Effector memory CD8-positive, alpha-beta T cell (primary cell): ENCODE measurements at places on chromosomes 7 and 10.

GRCh38 chr7:88477976-88478375, 171.3 kb upstream of the STEAP4 start:
- DNase-seq, result no peak

- DNase-seq, result no peak
Measured at GRCh38 chr7:25795824-25796235, 356.2 kb upstream of the NFE2L3 start.

DNA sequence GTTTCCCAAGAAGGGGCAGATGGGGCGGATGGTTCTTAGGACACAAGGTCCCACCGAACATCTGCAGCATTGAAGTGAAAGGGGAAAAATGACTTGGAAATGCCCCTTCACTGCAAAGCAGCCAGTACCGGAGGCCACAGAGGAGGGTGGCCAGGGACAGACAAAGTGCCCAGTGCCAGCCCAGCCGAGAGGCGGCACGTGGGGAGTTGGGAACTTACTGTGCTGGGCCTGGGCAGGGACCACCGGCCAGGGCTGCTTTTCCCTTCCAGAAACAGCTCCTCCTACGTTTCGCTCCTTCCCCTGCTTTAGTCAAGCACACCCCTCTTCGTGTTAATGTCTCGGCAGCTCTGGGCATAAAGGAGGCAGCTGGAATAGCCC, 129.2 kb downstream of the TNS3 start:
- DNase-seq, result no peak

GRCh38 chr10:653991-654646, 35.3 kb downstream of the DIP2C start:
- DNase-seq, result no peak

DNA sequence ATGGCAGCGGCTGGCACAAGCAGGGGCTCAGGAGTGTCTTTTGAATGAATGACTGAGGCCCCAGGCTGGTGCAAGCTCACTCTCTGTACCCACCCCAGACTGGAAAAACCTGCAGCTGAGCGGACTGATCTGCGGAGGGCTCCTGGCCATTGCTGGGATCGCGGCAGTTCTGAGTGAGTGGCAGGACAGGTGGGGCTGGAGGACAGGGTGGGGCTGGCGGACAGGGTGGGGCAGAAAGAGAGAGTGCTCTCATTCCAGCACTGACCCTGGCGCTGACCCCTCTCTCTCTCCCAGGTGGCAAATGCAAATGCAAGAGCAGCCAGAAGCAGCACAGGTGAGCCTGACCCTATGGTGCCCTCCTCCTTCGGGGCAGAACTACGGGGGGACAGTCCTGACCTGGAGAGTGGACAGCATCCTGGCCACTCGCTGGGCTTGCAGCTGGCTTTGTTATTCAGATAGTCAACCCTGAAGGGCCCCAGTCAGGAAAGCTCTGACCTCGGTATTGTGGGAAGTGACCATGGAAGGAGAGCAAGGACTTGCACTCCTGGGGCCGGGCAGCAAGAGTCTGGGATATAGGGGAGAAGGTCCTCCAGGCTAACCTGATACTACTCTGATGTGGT, 4.1 kb downstream of the FXYD4 start:
- DNase-seq, result no peak

DNA sequence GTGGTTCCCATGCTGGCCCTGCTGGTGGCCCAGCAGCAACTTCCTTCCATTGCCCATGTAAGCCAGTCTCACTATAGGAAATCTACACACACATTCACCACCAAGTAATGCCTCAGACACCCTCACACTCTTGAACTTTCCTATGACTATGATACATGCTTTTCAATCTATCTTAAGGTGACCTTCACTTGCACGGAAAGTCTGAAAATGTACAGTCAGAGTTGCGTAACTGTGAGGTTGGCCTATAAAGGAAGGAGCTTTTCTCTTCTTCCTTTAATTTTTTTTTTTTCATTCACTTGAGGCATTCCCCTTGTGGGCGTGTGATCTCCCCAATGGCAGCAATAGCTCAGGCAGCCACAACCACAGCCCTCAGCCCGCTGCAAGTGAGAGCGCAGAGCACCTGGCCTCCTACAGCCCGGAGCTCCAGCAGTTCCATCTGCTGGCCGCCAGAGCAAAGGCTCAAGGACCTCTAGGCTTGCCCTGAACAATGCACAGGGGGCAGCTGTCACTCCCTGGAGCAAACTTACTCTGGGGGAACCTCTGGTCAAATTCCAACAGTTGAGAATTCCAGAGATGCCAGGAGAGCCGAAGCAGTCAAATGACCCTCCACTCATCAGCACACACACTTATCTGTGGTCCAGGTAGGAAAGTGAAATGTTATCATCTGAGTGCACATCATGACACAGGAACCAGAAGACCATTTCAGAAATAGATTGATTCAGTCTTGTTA, 123.1 kb upstream of the ADO start:
- DNase-seq, result peak; percentile 64

DNA sequence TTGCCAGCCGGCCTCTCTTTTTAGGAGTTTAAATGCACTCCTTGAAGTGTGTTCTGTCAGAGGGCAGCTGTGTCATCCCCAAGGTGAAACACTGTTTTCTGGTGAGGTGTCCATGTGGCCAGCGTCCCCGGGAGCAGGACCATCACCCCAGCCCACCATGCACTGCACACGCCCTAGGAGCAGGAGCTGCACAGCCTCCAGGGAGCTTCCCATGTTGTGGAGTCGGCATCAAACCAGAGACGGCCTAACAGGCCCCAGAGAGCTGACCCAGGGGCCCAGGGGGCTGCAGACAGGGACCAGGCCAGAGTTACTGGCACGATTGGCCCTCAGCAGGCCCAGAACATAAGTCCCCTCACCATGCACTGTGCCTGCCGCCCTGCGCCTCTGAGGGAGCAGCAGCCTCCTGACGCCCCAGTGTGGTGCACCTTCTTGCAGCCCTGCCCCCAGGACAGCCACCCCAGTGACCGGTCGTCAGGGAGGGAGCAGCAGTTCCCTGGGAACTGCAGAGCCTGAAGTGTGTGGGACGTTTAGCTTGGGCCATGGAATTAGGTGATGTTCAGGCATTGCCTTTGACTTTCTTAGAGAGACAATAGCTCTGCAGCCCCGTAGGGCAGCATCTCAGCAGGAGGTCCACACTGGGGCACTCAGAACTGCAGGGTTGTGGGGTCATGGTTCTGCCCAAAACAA, 97.9 kb downstream of the NKX6-2 start:
- DNase-seq, result no peak
